Stimulated activated CD8-positive, alpha-beta memory T cell treated with anti-CD3 and anti-CD28 coated beads, Interleukin-4, amount 100 ng/mL, for 48 hours (primary cell): ENCODE measurements at places on chromosomes 2 and 18.
A peak's percentile ranks its signal among the peaks of the same experiment; 100 is the strongest.

- DNase-seq, result no peak
Observed at GRCh38 chr2:221167561-221167960, 404.5 kb downstream of the EPHA4 start.

GRCh38 chr18:76765649-76766048 lies 56.7 kb upstream of the ZNF236 start:
- DNase-seq, result no peak

GRCh38 chr18:21168880-21169279 lies 57.3 kb upstream of the ROCK1 start:
- no peak for DNase-seq

DNA sequence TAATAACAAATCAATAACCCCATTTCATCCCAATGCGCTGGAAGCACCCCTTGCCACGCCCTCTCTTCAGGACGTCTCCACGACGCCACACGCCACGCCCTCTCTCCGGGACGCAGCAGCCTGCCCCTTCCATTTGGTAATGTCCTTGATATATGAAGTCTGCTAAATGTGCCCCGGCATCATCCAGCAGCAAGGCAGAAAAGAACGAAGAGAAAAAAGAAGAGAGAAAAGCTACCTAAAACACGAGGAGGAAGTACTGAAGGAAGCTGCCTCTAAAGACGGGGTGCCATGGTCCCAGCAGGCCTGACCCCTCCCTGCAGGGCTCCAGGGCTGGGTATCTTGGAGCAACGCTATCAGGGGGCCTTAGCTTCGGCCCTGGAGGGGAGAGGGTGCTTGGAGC lies 41.8 kb downstream of the CNGA3 start:
- DNase-seq, result no peak

DNA sequence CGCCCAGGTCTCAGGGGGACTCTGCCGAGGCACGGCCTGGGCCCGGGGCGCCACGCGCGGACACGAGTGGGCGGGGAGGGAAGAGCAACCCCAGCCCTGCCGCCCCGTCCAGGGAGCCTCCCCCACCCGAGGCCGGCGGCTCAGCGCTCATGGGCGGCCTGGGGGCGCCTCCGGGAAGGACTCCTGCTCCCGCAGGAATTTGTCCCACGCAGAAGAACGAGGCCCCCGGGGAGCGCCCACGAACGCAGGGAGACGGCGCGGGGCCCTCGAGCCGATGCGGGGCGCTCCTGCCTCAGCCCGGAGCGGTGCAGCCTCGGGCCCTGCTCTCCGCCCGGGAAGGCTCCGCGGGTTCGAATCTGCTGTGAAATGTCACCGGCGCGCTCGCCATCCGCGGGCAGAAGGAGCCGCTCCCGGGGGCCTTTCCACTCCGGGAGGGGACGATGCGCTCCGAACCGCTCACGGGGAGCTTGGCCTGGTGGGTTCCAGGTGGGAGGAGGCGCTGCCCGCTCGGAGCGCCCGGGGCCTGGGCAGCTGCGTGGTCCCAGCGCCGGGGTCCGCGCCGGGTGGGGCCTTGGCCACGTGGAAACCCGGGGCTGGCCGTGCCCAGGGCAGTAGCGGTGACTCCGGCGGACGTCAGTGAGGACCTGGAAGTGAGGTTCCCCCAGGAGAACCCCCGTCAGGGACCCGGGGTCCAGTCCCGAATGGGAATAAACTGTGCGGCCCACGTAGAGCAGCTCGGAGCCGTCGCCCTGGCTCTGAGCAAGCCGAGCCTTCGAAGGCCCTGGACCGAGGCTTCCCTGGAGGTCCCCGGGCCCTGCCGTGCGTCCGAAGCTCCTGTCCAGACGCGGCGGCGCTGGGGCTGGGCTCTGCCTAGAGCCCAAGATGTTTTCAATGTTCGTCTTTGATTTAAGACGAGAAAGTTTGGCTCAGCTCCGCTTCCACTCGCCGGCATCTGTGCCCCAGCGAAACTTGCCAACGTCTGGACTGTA lies 41.4 kb upstream of the CTDP1 start:
- DNase-seq, result no peak

GRCh38 chr2:24972315-24972961 lies 683 bp upstream of the DNAJC27 start:
- peak; percentile 51 for DNase-seq

DNA sequence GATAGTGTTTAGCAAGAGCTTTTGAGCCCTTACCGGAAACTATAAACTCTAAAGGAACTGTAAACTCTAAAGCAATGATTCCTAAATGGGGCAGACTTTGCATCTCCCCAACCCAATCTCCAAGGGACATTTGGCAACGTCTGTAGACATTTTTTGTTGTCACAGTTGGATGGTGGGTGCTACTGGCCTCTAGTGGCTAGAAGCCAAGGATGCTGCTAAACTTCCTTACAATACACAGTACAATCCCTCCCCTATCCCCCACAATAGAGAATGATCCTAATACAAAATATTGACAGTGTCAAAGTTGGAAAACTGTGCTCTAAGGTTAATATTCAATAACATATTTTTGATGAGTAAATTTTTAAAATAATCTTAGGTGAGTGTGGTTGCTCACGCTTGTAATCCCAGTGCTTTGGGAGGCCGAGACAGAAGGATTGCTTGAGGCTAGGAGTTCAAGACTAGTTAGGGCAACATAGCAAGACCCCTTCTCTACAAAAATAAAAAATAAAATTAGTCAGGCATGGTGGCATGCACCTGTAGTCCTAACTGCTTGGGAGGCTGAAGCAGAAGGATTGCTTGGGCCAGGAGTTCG lies 66.7 kb downstream of the PTPN4 start:
- DNase-seq, result peak; percentile 45

DNA sequence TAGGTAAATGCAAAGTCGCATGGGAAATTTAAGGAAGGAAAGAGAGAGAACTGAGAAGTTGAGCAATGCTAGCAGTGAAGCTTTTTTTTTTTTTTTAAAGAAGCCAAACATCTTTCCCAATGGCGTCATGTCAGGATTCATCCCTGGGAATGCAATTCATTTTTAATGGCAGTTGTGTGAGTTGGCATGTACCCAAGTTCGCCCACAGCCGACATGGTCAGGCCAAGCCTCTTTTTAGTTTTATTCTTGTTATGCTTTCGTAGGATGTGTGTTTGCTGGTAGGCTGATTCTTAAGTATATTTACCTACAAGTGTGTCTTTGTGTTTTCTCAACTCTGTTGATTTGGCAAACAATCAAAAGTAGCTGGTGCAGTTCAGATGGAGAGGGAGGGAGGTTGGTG lies 127.6 kb upstream of the ITGA6 start:
- no peak for DNase-seq

DNA sequence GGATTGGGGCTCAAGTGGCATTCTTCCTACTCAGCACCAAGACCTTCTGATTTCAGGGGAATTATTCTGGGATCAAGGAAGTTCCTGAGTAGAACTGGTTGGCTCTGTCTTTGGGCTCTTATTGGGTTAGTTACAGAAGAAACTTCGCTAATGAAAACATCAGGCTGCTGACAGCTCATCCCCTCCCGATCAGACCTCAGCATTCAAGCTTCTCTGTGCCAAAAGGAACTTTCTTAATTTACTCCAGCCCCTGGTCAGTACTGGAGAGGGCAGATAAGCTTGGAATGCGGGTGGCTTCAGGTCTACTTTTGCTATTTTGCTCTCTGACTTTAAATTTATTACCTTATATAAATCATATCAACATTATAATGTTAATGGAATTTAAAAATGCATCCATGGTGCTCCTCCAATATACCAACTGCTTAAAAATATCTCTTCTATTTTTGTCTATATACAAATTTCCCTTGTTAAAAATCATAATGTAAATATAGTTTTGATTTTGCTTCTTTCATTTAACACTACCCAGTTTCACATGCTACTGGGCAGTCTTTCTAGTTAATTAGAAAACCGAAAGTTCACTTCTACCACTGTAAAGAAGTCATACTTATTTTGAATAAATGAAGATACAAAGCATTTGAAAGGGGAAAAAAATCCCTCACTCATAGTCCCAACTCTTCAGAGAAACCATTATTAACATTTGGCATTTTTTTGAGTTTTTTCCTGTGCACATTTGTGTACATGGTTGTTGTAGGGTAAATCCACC lies 34.4 kb downstream of the PCARE start:
- no peak for DNase-seq

DNA sequence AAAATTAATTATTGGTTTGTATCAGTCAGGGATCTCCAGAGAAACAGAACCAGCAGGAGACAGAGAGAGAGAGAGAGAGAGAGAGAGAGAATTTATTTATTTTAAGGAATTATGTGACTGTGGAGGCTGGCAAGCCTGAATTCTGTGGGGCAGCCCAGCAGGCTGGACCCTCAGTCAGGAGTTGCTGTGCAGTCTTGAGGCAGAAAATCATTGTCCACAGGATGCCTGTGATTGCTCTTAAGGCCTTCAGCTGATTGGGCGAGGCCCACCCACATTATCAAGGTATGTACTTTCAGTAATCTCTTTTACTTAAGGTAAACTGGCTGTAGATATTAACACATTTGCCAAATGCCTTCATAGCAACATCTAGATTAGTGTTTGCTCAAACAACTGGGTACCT lies 155.3 kb downstream of the SEPTIN10 start:
- DNase-seq, result no peak

DNA sequence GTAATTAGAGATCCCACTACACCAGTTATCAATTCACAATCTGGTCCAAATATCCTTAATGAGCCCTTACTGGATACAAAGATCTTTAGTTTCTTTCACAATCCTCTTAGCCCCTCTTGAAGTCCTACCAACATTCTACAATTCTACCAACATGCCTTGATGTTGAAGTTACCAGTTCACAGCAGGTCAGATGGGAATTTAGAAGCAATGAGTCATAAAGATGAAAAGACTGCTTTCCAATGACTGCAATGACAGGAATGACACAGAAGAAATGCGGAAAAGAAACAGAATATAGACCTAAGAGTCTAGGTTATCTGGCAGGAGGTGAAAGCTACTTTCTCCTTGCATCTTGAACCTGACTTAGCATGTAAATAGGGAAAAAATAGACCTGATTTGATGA lies 24.5 kb downstream of the RTTN start:
- no peak for DNase-seq

DNA sequence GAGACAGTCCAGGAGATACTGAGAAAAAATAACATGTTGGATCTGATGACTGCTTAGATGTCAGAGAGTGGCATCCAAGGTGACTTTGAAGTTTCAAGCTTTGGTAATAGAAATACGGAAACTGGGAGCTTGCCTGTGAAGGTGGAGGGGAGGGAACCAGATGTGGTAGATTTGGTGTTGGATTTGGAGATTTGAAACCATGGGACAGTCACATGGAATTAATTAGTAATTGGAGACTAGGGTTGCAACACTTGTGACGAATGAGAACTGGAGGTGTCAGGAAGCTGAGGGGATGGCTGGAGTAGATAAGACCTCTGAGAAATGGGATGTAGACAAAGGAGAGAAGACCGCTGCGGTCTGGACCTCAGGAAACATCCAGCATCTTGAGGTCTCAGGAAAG lies 46.7 kb downstream of the RPL37A start:
- no peak for DNase-seq

DNA sequence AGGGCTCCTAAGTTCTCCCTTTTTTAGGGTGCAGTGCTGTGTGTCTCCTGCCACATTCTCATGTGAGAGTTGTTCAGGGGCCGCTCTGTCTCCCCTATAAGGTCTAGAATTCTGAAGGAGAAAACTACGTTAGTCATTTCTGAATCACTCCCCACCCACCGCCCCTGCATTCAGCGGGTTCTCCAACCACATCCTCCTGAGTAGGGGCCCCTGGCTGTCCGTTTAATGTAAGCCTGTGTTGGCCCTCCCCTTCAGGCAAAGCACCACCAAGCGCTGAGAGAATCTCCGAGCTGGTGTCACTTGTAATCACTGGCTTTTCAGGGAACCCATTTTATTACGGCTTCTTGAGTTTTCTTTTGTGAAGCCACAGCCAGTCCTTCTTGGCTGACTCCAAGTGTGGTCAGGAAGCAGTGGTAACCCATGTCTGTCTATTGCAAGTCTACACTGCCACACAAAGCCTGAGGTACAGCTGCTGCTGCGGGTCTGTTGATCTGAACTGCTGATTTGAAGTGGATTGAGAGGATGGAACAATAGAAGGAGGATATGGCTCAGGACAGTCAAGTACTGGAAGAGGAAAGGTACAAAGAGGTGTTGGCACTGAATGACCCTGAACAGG lies 16.9 kb downstream of the LCT start:
- peak; percentile 91 for DNase-seq

GRCh38 chr18:55513161-55513560 lies 74.8 kb downstream of the TCF4 start:
- no peak for DNase-seq

DNA sequence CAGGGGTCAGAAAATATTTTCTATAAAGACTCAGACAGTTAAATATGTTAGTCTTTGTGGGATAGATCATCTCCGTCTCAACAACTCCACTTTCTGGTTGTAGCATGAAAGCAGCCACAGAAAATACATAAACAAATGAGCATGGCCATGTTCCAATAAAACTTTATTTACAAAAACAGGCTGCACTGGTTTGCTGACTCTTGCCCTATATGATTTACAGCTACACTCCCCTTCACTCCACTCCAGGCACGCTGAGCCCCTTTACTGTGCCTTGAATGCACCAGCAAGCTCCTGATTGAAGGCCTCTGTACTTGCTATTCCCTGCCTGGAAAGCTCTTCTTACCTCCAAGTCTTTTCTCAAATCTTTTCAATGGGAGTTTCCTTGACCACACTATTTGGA lies 5.8 kb upstream of the STAMBP start:
- DNase-seq, result no peak
